Skeletal muscle tissue (tissue), 5 donors: ENCODE measurements at places on chromosomes 4 and X. TPM values are rescaled to one million over a fixed set of nuclear protein-coding genes. Genes with fewer than 3 reads are reported as not detected.

Gene CNGA1
- under 0.01 TPM for total RNA-seq

Gene HTN1
- not detected for total RNA-seq

Gene AMBN
- not detected for total RNA-seq

Gene QRFPR
- 0.52 TPM for total RNA-seq

Gene CT45A3
- total RNA-seq: not detected

Gene GDPD2
- total RNA-seq: not detected

Gene SCLT1
- total RNA-seq: 39.7 TPM

Gene XAGE3
- total RNA-seq: not detected

Gene CXCL3
- not detected for total RNA-seq

Gene HOPX
- 15.7 TPM for total RNA-seq

Gene ASMT
- not detected for total RNA-seq

Gene HSFX3
- not detected for total RNA-seq

Gene BEND2
- not detected for total RNA-seq

Gene CTAG2
- total RNA-seq: not detected

Gene GAGE13
- total RNA-seq: not detected

Gene NSDHL
- total RNA-seq: 10.4 TPM

Gene FABP2
- total RNA-seq: not detected

Gene HPGDS
- 7.3 TPM for total RNA-seq

Gene SSX4B
- not detected for total RNA-seq

Gene GATB
- total RNA-seq: 15.7 TPM

Gene DIAPH2
- 12.0 TPM for total RNA-seq

Gene ADH1C
- total RNA-seq: 13.0 TPM

Gene CLDN34
- total RNA-seq: not detected

Gene CPXCR1
- total RNA-seq: not detected

Gene SHOX
- total RNA-seq: 3.1 TPM

Gene TEX13D
- not detected for total RNA-seq

Gene LAMTOR3
- total RNA-seq: 20.4 TPM

Gene ERAS
- total RNA-seq: not detected

Gene USP17L19
- not detected for total RNA-seq

Gene ANTXR2
- 45.9 TPM for total RNA-seq
